ENCODE measurements at places on chromosomes 11 and 22.

DNA sequence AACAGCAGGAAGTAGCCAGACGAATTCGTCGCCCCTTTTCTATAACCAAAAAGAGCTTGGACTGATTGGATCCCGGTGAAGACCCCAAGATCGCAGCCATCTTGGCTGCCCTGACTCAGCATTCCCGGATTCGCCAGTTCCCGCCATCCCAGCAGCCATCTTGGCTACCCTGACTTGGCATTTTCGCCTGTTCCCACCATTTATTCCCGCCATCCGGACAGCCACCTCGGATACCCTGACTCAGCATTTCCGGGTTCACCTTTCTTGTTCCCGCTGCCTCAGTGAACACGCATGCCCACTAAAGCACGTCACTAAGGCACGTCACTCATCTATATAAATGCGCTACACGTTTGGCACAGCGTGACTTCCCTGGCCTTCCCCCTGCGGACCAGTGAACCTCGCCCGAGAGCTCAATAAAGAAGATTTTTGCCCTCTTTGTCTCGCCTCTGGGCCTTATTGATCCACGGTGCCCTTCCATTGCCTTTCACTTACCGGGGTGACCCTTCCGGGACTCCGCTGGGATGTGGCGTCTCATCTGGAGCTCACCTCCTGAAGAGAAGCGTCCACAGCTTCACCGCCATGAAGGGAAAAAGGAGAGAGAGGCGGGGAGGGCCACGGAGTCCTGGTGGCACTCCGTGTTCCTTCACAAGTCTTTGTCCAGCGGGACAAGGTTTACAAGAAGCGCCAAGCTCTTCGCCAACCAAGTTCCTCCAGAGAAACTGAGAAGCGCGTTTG, 4.0 kb upstream of the OR56A3 start:
- DNase-seq, result no peak

DNA sequence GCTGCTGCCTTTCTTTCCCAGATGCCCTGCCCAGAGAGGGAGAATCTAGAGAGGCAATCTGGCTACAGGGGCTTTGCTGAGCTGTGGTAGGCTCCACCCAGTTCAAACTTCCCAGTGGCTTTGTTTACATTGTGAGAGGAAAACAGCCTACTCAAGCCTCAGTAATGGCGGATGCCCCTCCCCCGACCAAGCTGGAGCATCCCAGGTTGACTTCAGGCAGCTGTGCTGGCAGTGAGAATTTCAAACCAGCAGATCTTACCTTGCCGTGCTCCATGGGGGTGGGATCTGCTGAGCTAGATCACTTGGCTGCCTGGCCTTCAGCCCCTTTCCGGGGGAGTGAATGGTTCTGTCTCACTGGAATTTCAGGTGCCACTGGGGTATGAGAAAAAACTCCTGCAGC, 12.2 kb downstream of the BDNF start:
- no peak for DNase-seq

DNA sequence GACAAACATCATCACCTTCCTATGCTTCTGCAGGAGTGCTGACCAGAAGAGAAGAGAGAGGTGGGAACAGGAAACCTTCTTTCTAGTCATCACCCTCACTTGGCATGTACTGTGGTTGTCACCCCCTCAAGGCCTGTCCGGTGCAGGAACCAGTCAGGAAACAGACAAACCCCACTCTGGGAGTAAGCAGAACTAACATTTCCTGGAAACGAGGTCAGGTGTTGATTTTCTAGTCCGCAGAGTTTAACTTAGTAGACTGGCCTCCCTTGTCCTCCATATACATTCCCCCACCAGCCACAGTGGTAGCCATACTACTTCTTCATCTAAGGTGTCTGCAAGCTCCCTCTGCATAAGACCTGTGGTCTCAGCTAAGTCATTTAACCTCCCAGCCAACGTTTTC, 80.7 kb upstream of the NCAM1 start:
- no peak for DNase-seq

DNA sequence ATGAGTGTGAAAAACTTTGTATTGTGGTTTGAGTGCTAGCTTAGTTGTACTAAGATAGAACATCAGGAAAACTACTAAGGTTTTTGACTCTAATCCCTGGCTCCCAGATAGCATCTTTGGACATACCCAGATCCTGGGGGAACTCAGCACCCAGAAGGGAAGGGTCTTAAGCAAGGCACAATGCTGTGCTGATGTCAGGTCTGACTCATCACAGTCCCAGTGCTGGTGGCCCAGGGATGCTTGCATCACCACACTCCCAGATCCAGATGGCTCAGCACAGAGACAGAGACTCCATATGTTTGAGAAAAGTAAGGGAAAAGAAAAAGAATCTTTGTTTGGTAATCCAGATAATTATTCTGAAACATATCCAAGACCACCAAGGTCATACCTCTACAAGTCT, 18.3 kb upstream of the OR56A3 start:
- DNase-seq, result no peak

DNA sequence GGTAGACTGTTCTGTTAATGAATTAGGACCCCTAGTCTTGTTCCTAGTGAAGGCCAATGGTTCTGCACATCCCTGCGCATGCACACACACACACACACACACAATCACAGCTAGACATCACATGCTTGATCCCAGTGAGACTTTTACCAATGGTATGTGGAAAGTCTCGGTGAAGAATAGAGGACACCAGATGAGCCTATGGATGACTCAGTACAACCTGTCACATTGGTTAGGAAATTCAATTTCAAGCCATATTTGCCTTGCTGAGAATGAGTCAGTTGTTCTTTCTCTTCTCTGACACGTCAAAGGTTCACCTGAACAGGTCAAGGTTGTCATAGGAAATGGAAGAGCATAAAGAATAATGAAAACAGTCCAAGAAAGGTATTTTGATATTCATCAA, 122.0 kb downstream of the SLC17A6 start:
- DNase-seq, result no peak

GRCh38 chr11:73792584-73792983, 4.9 kb downstream of the MRPL48 start:
- DNase-seq, result no peak

DNA sequence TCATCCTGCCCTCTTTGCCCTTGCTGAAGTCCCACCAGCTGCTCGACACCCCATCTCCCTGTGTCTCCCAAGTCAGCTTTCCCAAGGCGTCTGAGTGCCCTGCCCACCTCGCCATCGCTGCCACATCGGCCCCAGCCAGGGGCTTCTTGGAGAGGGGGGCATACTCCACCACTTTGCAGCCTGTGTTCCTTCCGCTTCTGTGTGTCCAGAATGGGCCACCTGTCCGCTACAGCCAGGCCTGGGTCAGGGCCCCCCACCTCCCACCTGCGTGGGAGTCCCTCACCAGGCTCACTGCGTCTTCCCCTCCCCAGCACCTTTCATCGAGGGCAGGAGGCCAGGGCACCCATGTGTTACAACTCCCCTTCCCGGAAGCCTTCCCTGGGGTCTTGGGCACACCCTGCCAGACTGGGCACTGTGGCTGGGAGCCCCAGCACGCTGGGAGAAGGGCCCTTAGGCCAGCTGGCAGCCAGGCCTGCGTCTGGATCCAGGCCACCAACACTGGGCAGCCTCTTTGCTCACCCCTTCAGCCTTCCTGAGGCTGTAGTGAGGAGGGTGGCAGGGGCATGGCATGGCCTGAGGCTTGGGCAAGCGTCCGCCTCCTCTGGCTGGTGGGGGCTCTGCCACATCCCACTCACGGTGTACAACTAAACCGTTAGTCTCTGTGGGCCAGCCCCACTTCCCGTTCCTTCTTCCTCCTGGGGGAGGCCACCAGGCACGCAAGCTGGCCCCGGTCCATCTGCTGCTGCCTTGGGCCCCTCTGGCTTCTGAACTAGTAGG, 13.4 kb downstream of the CPT1A start:
- DNase-seq, result no peak

DNA sequence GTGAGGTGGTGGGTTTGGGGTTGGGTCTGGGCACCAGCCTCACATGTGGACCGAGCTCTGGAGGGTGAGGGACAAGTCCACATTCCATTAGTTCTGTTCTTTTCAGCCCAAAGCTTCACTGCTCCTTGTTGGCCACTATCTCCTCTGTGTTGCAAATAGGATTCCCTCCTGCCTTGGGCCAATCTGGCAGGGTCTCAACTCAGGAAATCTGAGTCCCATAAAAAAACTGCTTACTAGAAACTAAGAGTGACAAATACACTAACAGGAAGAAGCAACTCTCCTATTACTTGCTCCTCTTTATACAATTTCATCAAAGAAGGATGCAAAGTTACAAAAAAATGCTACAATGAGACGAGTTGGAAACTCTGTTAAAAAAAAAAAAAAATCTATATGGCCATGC, 66.2 kb upstream of the CSNK1E start:
- no peak for DNase-seq

DNA sequence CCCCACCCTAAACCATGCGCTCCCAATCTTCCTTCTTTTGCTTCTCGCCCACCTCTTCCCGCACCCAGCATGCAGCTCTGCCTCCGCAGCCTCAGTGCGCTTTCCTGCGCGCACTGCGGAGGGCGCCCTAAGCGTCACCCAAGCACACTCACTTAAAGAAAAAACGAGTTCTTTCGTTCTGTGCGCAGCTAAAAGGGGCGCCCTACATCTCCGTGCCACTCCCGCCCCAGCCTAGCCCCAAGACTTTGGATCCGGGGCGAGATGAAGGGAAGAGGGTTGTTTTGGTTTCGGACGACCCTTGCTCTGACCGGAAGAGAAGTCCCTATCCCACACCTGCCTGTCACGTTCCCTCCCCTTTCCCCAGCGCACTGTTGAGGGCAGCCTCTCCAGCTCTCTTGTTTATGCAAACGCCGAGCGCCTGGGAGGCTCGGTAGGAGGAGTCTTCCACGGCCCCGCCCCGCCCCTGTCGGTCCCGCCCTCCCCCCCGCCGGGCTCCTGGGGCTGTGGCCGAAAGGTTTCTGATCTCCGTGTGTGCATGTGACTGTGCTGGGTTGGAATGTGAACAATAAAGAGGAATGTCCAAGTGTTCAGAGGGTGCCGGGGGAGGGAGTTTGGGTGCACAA, 5.3 kb downstream of the VSIG2 start:
- peak; percentile 92 for DNase-seq

DNA sequence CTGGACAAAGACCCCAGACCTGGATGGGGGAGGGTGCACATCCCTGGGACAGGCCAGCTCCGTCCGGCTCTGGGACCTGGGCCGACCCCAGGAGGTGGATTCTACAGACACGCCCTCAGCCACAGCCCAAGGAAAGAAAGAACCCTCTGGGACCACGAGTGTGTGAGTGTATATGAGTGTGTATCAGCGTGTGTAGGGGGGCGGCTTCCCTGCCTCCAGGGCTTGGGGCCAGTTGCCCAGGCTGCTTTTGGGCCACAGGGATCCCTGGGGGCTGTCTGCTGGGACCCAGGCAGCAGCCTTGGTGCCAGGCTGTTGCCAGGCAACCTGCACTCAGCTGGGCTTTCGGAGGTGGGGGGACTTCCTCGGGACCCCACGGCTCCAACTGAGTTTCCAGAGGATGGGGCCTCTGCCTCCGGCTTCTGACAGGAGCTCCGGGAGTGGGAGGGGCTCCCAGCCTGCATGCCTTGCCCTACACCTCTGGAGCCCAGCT, 8.9 kb downstream of the DUSP8 start:
- no peak for DNase-seq

DNA sequence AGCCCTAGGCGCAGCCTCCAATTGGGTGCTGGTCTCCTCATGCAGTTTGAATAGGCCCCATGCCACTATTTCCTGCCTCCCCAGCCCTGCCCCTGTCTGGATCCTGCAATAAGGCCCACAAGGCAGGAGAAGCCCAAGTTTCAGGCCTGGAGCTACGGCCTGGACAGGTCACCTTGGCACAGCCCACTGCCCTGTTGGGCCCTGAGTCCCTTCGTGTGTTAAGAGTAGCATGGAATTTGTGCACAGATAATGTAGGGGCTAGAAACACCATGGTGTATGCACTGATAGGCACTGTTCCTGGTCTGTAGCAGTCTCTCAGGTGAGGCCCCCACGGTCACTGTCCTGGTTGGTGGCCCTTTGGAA, 20.1 kb downstream of the CDC45 start:
- no peak for DNase-seq

DNA sequence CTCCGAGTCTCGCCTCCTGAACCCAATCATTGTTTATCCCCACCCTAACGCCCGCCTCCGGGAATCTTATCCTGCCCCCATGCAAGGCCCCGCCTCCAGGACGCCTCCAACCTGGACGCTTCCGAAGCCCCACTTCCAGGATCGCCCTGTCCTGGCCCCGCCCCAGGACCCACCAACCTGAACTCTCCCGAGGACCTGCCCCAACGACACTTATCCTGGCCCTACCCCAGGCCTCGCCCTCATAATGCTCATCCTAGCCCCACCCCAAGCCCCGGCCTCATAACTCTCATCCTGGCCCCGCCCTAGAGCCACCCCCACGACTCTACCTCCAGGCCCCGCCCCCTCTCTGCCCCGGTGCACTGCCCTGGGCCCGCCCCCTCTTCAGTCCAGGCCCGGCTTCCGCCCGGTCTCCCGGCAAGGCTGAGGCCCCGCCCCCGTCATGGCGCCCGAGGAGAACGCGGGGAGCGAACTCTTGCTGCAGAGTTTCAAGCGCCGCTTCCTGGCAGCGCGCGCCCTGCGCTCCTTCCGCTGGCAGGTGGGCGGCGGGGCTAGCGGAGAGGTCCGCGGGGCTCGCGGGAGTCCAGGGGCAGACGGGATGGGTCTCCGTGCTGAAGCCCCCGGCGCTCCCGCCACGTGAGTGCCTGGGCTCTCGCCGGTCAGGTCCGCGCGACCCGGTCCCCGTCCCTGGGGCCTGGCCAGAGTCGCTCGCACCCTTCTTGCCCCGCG, 45.7 kb upstream of the DEFB108B start:
- peak; percentile 87 for DNase-seq

DNA sequence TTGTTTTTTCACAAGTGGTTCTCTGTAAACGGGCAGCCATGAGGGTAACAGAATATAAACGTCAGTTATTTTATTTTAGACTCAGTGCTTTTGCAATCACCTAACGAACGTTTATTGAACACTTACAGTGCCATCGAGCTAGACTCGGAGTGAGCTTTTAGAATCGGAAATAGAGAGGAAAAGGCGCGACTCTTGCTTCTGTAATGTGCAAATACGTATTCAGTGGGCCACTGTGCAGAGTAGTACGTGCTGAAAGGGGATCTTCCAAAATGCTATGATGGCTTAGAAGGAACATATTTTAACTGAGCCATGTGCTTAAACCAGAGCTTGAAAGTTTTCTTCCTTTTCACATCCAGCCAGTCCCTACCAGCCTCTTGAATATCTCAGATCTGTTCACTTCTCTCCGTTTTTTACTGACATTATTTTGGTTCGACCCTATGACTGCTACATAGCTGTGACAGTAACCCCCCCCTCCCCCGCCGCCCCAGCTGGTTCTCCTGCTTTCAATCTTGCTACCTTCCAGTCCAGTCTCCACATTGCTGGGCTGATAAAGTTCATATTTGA, 468 bp downstream of the DDIAS start:
- no peak for DNase-seq
